ENCODE measurements at places on chromosomes 1 and 21. TPM values are rescaled to one million over a fixed set of nuclear protein-coding genes. Genes with fewer than 3 reads are reported as not detected.
A peak's percentile ranks its signal among the peaks of the same experiment; 100 is the strongest.

- no peak for DNase-seq
These were observed 30.6 kb upstream of the CTPS1 start for GRCh38 chr1:40948741-40949443.

DNA sequence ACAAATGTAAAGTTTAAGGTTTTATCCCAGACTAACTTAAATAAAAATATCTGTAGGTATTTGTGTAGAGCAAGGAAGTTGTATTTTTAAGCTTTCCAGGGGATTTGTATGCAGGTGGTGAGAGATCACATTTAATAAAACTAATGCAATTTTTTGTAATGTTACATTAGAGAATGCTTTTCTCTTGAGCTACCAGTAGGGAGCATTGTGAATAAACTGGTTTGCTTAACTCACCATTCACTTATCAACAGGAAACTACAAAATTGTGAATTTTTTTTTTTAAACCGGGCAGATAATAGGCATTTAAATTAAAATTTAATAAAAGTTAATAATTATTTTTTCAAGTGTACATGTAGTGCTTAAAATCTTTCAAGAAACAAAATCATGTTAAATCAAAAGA is 78.6 kb downstream of the IVNS1ABP start:
- DNase-seq = no peak

The PTPN22 gene
- 0.42 TPM for polyA plus RNA-seq

- DNase-seq = peak; percentile 80
These were observed 48.5 kb upstream of the SLC25A33 start for GRCh38 chr1:9490605-9491339.

GRCh38 chr1:158146739-158147138 is 34.0 kb upstream of the CD1D start:
- no peak for DNase-seq

The KCNC4 gene
- polyA plus RNA-seq = 7.5 TPM

GRCh38 chr21:26246073-26246472 is 75.5 kb upstream of the APP start:
- DNase-seq = no peak

DNA sequence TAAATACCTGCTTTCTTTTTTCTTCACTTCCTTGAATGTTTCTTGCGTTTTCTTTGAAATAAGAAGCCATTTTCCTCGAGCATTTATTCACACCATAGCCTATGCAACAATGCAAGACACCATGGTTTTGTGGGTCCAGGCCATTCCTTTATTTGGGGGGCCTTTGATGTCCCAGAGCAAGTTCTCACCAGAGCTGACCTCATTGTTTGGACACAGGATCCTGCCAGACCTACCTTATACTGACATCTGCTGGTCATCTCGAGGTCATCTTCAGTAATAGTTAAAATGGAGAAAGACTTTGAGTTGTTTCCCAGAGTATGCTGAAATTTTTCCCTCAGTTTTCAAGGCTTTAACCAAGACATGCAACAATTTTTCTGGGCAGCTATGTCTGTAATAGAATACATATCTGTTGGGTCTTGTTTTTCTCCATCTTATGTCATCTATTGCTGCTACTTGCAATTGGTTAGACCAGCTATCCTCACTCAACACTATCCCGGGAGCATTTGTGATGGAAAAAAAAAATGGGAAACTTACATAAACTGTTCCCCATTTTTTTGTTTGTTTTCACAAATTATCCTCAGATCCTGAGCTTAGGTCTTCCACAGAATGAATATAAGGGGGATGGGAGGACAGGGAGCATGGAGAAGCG is 34.0 kb upstream of the BACE2 start:
- no peak for DNase-seq

GRCh38 chr21:45997495-45998275 is 16.1 kb downstream of the COL6A1 start:
- no peak for DNase-seq

DNA sequence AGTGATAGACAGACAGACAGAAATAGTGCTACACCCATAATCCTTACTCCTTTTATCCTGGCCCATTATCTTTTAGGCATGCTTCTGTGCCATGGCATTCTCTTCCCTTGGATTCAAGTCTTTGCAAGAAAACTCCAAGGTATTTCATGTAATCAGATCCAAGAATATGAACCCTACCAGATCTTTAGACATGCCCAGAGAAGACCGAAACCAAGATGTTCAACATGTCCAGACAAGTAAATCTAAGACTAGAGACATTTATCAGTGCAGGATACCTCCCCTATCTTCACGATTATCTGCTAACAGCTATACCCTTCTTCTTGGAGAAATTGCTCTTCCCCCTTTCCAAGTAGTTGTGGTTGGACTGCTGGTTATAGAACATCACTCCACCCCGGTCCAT is 11.8 kb upstream of the C1orf141 start:
- DNase-seq = no peak

DNA sequence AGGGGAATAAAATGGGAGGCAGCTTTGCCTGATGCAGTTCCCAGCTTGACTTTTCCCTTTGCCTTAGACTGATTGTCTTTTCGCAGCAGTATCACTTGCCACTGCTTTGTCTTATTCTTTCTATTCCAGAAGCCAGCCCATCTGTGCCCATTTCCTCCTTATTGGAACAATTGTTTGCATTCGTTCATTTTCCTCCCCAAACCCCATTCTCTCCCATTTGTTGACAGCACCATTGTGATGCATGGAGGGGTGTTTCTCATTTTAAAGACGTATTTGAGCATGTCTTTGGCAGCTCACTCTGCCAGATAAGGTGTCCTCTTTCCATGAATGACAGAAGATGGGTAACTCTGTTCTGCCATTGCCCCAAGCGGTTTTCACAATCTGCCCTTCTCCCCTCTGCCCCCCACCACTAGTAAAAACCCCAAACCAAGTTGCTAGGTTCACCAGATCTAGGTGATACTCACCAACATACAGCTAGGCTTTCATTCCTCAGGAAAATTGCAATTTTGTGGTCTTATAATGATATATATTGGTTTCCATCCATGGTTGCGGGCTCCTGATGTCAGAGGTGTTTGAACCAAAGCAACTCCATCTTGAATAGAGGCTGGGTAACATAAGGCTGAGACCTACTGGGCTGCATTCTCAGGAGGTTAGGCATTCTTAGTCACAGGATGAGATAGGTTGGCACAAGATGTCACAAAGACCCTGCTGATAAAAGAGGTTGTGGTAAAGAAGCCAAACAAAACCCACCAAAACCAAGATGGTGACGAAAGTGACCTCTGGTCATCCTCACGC is 30.8 kb downstream of the SERBP1 start:
- DNase-seq = no peak

GRCh38 chr1:54325284-54325683 is 80.9 kb downstream of the SSBP3 start:
- no peak for DNase-seq

DNA sequence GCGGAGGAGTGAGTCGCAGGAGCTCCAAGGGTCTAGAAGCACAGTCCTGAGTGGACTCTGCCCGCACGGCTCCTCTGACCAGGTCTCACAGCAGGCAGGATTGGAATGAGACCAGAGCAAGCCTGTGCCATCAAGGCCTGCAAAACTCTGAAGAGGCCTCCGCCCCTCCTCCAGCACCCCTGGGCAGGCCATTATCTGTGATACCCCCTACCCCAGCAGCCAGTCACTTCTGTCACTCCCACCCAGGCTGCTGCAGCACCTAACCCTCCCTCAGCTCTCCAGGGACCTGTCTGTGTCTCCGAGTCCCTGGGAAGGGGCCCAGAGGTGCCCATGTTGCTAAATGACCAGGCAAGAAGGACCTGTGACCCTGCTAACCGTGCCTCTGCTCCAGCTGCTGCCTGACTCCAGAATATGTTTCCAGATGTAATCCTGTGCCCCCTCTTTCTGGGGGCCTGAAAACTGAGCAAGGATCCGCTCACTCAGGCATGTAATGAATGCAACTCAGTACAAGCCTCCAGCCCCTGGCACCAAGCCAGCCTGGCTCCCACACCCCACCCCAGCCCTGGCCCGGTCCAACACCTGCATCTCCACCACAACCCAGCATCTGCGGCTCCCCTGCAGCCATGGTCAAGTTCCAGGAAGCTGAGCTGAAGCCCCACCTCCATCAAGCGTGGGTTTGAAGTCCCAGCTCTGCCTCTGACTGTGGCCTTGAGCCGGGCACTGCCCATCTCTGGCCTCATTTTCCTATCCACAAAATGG is 22.1 kb upstream of the COL16A1 start:
- no peak for DNase-seq

The CFAP141 gene
- not detected for polyA plus RNA-seq

DNA sequence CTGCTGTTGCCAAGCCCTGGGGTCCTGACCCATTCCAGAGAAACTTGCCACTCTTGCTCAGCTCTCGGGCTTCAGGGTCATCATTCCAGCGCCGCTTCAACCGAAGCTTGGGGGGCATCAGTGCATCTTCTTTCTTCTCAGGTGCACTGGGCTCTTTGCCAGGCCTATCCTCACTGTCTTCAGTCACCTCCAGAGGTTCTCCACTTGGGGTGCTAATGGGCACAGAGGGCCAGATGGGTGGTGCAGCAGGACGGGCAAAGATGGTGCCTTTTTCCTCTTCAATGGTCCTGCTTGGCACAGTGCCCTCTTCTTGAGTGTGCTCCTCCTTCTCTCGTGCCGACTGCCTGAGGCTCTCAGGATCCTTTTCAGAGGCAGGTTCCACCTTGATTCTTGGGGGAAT is 13.3 kb downstream of the ETV3 start:
- DNase-seq = no peak

DNA sequence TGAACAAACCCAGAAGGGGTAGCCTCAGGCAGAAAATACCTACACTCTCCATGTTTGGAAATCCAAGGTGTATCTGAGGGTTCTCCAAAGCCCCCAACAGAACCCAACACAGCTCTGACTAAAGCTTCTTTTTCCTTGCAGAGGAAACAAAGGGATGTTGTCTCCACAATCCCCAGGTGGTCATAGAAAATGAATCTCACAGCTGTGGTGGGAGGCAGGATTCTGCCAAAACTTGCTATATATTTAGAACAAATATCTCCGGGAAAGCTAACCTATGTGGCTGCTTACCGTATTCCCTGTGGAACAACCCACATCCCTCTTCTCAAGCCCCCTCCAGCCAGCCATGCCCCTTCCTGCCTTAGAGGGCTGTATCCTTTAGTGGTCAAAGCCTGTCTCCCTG is 406.1 kb downstream of the PRDM2 start:
- no peak for DNase-seq

GRCh38 chr1:226530591-226530990 is 18.0 kb upstream of the STUM start:
- DNase-seq = no peak

- no peak for DNase-seq
These were observed 55.8 kb upstream of the AJAP1 start for GRCh38 chr1:4598561-4598960.

The RPE65 gene
- 0.11 TPM for polyA plus RNA-seq

DNA sequence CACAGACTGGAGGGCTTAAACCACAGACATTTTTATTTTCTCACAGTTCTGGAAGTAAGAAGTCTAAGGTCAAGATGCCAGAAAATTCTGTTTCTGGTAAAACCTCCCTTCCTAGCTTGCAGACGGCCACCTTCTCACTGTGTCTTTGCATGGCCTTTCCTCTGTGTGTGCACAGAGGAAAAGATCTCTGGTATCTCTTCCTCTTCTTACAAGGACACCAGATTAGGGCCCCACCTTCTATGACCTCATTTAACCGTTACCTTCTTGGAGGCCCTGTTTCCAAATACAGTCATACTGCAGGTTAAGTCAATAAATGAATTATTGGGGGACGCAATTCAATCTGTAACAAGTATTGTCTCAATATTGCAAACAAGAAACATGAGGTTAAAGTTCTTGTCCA is 63.0 kb upstream of the PRDX6 start:
- DNase-seq = no peak

The ABCD3 gene
- polyA plus RNA-seq = 67.9 TPM

DNA sequence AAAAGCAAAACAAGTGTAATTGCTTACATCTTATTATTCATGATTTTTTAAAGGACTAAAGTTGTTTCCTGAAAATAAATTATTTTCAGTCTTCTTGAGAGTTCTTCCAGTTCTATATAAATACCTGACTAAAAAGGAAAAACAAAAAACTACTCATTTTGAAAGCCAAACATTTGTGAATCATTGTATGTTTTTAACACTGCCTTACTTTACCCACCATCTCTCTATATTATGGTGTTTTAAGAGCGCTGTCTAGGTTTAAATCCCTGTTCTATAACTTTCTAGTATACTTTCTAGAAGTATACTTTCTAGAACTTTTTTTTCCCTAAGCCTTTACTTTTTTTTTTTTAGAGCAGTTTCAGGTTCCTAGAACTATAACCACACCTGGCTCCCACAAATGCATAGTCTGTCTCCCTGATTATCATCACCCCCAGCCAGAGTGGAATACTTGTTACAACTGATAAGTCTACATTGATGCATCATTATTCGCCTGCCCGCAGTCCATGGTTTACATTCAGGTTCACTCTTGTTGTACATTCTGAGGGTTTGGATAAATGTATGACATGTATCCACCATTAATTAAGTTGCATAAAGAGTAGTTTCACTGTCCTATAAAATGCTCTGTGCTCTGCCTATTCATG is 9.8 kb downstream of the RSBN1 start:
- no peak for DNase-seq

- no peak for DNase-seq
These were observed 65.7 kb downstream of the RUNX3 start for GRCh38 chr1:24864370-24864777.

GRCh38 chr1:241396747-241397681 is 40.0 kb upstream of the RGS7 start:
- DNase-seq = no peak

- no peak for DNase-seq
These were observed 3.2 kb downstream of the TBX15 start for GRCh38 chr1:118984722-118985639.

- DNase-seq = peak; percentile 53
These were observed 192.3 kb downstream of the SLC45A1 start for GRCh38 chr1:8510041-8510823.

- no peak for DNase-seq
These were observed 101.3 kb upstream of the ACTL8 start for GRCh38 chr1:17653728-17654351.
